ENCODE measurements at places on chromosomes 11 and 22.

- DNase-seq = no peak
Observed at GRCh38 chr11:88680806-88681205, 343.3 kb upstream of the CTSC start.

GRCh38 chr11:36407356-36407755 is 102.7 kb downstream of the TRAF6 start:
- DNase-seq = no peak

DNA sequence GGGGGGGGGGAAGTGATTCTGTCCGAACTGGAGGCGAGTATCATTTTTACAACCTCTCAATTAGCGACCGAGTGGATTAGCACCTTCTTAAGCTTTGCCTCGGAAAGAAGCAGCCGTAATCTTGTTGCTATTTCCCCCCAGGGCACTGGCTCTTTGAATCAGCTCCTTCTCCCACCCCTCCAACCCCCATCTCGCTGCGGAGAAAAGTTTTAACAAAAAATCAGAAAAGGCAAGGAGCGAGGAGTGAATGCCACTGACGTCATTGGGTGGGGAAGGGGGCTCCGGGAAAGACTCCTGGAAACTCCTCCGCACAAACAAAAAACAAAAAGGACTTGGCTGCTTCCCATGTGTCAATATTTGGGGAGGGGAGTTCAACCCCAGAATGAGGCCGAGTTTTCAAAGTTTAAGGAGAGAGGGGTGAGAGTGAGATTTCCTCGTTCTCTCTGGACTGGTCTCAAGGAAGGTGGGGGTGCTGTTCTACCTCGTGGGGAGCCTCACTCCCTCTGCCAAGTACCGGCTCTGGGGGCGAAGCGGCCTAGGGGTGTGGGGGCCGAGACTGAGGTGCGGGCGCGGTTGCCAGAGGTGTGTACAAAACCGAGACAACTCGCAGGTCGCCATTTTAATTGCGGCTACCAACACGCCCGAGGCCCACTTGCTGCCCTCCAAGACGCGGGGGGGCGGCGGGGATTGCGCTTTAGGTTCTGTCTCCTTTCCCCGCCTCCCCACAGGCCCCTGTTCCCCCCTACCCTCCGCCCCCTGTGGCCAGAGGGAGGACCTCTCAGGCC is 2.5 kb upstream of the PAX6 start:
- no peak for DNase-seq

GRCh38 chr22:37119872-37120271 is 10.4 kb upstream of the TMPRSS6 start:
- no peak for DNase-seq

GRCh38 chr11:120425527-120425926 is 86.0 kb upstream of the GRIK4 start:
- DNase-seq = no peak

DNA sequence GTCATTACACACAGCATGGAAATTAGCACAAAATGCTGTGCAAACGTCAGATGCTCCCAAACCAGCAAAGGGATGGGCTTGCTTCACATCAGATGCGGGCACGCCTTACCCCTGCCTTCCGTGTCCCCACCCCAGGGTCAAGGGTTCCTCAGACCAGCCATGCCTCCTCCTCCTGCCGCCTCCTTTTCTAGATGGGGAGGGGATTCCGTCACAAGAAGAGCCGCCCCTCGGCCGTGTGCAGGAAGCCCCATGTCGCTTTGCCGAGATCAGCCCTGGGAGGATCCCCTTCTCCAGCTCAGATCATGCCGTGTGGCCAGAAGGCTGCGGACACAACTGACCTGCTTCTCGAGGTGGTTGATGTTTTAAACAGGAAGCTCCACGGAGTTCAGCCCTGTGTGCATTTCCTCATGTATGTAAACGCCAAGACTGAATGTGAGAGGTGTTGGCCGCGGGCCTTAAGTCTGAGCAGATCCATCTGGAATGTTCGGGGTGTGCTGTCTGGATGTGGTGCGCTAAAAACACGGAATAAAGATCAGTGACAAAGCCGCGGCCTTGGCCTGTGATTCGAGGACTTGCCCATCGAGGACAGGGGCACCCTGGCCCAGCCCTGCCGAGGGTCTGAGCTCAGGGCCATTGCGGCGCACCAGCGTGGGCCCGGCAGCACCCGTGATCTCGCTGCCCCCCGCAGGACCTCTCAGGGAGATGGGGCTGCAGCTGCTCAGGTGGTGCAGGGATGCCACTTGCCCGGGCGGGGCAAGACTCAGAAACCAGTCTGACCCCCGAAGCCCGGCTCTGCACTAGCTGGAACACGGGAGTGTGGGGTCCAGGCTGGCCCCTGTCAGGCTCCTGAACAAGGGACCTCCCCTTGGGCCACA is 412.9 kb downstream of the TBC1D22A start:
- peak; percentile 4 for DNase-seq

GRCh38 chr11:103659206-103659618 is 377.2 kb upstream of the DDI1 start:
- no peak for DNase-seq

DNA sequence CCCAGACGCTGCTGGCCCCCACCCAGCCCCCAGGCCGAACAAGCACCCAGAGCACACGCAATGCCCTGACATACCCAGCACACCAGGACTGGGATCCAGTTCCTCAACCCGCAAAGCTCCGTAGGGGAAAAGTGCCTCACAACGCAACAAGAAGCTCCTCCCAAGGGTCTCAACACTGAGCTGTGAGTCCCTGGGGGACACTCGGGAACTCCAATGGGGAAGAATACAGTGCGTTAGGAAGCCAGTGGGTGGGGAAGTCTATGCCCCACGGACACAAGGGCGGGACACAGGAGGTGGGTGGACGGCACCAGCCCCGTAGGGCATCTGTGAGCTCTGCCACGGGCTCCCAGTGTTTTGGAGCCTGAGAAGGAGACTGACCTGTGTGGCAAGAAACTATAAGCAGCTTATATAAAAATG is 1.6 kb downstream of the DEAF1 start:
- DNase-seq = no peak

DNA sequence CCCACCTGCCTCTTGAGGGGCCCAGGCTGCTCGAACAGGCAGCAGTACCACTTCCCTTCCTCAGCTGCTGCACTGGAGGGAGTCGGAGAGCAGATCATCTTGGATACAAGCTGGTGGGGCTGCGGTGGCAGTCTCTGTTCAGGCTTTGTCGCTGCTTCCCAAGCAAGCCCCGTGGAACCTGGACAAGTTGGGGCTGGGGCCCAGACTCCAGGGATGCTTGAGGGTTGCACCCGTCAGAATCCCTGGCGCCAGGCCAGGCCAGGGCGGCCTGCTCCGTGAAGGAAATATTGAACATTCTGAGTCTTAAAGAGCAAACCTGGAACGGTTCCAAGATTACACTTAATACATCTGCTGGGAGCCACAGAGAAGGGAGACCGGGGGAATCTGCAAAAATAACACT is 310.1 kb upstream of the SORL1-AS1 start:
- DNase-seq = no peak

DNA sequence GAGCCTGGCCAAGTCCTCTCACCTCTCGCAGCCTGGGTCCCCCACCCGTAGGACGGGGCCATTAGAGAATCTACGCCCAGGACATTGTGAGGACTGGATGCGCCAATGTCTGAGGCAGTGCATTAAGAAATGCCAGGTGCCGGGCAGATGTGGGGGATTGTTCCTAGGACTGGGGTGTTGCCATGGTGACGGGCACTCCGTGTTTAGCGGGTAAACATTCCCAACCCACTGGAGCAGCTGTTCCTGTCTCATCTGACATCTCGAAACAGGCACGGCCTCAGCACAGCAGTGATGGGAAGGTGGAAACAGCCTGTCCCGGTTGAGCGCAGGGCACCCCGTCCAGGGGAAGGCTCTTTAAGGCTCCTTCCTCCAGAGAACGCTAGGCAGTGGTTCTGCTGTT is 99.6 kb upstream of the RTL6 start:
- DNase-seq = no peak

DNA sequence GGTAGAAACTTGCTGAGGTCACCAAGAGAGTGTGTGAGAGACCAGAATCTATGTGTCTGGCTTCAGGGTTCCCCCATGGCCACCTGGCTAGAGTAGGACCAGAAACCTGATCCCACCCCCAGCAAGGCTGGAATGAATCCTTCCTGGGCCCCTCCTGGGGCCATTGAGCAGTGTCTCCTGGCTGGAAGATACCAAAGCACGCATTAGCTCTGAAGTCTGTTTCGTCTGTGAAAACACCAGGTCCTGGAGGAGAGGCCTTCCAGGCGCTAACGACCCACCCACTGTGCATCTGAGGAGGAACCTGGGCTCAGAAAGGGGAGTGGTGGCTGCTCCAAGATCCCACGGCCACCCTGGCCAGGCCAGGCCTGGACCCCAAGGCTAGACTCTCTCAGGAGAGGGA is 15.5 kb upstream of the TSKU start:
- DNase-seq = no peak

- peak; percentile 30 for DNase-seq
Observed at GRCh38 chr22:49880281-49880680, 26.6 kb downstream of the ZBED4 start.

DNA sequence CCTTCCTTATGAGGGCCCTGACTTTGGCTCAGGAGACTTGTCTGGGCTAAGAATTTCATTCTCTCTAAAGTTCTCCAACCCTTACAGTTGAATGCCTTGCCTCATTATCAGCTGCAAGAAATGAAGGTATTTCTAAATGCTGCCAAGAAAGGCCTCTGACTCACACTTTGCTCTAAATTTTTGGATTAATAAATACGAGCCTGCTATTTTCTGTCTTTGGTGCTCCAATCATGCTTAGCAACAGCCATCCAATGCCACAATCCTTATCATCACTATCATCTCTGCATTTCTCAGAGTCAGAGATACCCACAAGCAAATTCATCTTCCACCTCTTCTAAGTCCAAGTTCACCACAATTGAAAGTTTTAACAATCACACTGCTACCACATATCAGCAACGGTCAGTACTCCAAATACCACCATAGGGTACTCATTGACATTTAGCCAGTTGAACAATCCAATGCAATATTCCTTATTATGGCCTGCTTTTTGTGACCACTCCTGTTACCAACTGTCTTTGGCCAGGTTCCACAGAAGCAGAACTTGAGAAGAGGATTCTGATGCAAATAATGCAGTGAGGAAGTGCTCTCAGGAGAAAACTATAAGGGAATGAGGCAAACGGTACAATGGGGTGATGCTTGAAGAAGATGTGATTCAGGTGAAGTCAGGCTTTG is 5.7 kb downstream of the PATE2 start:
- no peak for DNase-seq

GRCh38 chr11:693887-694562 is 997 bp downstream of the DEAF1 start:
- peak; percentile 34 for DNase-seq

DNA sequence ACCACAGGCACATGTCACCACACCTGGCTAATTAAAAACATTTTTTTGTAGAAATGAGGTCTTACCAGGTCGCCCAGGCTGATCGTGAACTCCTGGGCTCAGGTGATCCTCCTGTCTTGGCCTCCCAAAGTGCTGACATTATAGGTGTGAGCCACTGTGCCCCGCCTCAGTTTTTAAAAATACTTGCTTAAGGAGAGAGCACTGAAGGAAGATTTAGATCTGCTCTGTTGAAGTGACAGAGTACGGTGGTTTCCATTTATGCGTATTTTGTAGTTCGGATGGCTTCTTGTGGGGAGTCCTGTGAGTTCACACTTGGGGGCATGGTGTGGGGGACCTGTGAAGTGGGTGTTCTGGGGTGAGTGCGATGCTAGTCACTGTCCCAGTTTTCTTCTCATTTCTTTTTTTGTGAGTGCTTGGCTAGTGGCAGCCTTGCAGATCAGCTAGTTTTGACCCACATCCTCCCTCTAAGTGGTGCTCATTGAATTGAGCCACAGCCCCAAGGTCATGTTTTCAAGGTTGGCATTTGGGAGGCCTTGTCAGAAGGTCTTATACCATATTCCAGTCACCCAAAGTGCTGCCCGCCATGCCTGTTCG is 31.5 kb downstream of the PTPRJ start:
- peak; percentile 30 for DNase-seq

GRCh38 chr22:19664951-19665783 is 49.1 kb upstream of the SEPTIN5 start:
- no peak for DNase-seq

GRCh38 chr22:43723816-43724215 is 88.3 kb downstream of the EFCAB6 start:
- DNase-seq = no peak

- no peak for DNase-seq
Observed at GRCh38 chr11:123247496-123247799, 52.4 kb upstream of the CLMP start.

DNA sequence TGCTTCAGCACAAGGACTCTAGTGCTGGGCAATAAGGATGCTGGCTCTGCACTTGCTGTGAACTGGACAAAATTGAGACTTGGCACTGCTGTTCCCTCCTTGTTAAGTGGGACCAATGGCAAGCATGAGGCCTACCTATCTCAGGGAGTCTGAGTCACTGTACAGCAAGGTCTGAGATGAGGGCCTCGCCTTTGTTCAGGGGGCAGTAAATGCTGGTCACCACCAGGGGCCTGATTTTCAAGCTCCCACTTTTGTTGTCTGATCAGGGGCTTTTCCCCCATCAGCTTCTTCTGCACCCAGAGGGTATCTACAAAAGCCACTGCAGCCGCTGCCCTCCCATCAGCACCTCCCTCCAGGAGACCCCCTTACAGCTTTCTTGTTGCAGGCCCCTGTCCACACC is 22.8 kb downstream of the DHCR7 start:
- DNase-seq = no peak

GRCh38 chr11:8262552-8263108 is 1.0 kb downstream of the LMO1 start:
- DNase-seq = peak; percentile 44

GRCh38 chr22:29727131-29727523 is 7.3 kb downstream of the CABP7 start:
- peak; percentile 38 for DNase-seq

DNA sequence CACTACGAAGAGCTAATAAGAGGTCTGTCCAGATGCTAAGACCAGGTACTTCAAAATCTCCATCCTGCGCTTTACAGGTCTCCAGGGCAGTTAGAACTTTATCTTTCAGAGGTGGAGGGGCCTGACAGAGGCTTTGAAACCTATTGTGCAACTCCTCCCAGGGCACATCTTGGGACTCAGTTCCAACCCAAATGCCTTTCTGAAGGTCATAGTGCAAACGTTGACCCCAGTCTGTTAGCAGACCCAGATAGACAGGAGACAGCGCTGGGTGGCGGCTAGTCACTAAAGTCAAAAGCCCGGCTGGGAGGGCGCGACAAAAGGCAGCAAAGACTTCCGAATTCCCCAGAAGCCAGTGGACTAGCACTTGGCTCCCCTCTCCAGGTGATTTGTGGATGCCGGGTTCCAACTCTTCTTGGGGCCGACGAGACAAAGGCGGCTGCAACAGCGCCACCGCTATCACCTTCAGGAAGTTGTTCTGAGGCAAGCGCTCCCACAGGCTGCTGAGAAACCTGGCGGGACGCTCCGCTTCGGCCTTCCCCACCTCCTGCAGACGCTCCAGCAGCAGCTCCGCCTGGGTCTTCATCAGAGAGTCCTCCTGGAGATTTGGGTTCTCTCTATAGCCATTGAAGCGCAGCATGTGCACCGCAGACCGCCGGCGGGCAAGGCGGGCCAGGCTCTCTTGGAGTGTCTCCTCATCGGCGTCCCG is 728 bp downstream of the FANCF start:
- DNase-seq = peak; percentile 72

- no peak for DNase-seq
Observed at GRCh38 chr11:8207080-8208000, 38.5 kb upstream of the RIC3 start.
